Aorta (tissue), 5 donors: ENCODE measurements at places on chromosomes 1 and 21. TPM values are rescaled to one million over a fixed set of nuclear protein-coding genes. Genes with fewer than 3 reads are reported as not detected.

GRCh38 chr1:242556276-242556675 is 31.8 kb upstream of the PLD5 start:
- DNase-seq: no peak

DNA sequence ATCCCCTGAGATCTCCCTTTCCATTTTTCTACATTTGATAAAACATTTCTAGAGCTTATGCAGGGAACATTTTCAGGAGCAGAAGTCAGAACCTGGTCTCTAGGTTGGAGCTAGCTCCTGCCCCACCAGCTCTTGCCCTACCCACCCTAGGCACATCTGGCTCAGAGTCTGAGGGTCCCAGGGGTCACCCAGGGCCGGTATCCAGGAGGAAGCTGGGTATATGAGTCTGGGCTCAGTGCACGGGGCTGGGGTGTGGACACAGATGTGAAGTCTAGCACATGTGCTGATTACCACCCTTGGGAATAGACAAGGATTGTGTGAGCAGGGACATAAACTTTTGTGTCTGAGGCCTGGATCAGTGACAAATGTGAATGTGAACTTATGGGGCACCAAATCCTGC is 95.4 kb downstream of the MATN1 start:
- peak; percentile 34 for DNase-seq

DNA sequence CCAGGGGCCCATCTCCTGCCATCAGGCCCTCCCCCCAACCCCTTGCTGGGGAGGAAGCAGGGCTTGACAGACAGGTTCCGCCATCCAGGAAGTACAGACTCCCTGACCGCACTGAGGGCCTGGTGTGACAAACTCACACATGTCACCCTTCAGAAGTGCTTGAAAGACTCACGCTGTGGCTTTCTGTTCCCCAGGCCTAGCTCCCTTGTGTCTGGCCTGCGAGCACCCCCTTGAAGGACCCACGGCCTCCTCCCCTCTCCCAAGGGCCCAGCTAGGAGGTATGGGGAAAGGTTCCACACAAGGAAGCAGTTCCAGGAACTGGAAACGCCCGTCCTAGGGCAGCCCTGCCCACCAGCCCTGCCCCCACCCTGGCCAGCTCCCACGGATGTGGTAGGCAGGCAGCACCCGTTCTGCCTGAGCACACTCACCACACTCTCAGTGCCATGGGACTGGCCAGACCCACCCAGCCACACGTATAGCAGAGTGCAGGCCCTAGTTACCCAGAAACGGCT is 26.7 kb downstream of the SLC2A1 start:
- peak; percentile 59 for DNase-seq

- no peak for DNase-seq
Observed at GRCh38 chr1:166084613-166085012, 82.2 kb downstream of the FAM78B start.

DNA sequence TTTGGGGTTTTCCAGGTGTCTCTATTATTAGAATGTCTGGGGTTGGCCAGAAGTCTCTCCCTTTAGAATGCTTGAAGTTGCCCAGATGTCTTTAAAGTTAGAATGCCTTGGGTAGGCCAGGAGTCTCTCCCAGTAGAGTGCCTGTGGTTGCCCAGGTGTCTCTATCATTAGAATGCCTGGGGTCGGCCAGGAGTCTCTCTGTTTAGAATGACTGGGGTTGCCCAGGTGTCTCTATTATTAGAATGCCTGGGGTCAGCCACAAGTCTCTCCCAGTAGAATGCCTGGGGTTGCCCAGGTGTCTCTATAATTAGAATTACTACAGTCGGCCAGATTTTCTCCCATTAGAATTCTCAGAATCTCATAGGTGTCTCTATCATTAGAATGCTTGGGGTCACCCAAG is 55.2 kb downstream of the RNF187 start:
- no peak for DNase-seq

DNA sequence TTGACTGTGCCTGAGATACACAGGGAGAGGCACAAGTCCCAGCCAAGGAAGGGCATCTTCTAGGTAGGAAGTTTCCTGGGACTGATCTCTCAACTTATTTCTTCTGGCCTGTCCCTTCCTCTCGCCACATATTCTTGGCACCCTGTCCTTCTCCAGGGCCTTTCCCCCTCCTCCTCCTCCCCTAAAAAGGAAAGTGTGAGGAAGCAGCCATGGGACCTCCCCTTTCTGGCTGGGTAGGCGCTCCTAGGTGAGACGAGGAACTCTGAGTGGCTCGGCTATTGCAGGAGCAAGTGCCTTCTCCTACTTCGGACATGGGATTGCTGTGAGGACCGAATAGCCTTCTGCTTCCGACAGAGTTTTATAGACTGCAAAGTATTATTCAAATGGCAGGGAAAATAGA is 15.5 kb upstream of the MTARC2 start:
- no peak for DNase-seq

GRCh38 chr1:201362906-201363305 is 14.6 kb downstream of the TNNT2 start:
- DNase-seq: peak; percentile 35

DNA sequence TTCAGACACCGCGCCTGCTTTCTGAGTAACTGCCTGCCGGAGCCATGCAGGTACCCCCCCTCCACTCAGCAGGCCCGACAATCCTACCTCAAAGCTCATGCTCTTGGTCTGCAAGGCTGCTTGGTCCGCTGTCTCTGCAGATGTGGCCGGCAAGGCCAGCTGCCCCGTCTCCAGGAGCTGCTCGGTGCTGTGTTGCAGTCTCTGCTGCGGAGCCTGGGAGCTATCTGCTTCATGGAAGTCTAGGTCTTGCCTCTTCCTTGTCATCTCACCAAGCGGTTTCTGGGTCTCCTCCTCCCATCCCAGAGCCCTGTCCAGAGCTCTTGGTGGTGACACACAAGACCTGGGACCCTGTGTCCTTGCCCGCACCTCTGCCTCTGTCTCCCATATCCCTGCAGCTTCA is 24.0 kb upstream of the GNPAT start:
- no peak for DNase-seq

GJA8 gene
- not detected for total RNA-seq

TRMT13 gene
- total RNA-seq: 18.4 TPM

RGS16 gene
- total RNA-seq: 20.9 TPM
